ENCODE measurements at places on chromosomes 7 and 10.

GRCh38 chr7:158448430-158449100 is 139.1 kb downstream of the PTPRN2 start:
- no peak for DNase-seq

DNA sequence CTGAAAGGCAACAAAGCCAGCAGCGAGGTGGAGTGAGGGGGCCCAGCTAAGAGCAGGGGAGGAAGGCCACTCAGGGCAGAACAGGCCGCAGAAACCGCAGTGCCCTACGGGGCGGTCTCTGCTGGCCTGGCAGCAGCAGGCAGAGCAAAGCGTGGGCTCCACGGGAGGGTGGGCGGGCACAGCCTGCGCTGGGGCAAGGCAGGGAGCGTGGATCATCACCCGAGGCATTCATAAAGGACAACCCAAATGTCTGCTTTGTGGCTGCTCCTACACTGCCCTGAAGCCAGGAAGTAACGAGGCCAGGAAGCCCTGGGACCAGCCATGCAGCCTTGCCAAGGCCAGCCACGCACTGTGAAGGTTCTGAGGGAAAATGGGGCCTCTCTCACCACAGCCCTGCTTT is 127.5 kb downstream of the MAD1L1 start:
- DNase-seq: no peak

- DNase-seq: no peak
Observed at GRCh38 chr7:22432203-22432718, 67.7 kb downstream of the STEAP1B start.

DNA sequence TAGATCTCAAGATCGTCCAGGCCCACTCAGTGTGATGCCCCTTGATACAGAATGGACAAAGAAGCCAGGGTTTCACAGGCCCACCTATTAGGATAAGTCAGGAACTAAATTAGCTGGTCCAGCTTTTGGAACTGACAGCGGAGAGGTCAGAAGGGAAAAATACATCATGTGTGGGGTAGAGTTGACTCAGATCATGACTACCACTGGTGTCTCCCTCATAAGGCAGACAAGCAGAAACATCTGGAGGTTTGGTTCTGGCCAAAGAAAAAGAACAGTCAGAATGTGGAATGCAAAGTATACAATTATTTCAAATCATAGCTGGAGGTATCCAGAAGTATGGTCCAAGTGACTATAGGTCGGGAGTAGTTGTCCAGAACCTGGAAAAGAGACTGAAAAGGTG is 621.1 kb upstream of the CELF2 start:
- DNase-seq: no peak

- DNase-seq: no peak
Observed at GRCh38 chr7:79786187-79786586, 332.7 kb upstream of the MAGI2 start.

DNA sequence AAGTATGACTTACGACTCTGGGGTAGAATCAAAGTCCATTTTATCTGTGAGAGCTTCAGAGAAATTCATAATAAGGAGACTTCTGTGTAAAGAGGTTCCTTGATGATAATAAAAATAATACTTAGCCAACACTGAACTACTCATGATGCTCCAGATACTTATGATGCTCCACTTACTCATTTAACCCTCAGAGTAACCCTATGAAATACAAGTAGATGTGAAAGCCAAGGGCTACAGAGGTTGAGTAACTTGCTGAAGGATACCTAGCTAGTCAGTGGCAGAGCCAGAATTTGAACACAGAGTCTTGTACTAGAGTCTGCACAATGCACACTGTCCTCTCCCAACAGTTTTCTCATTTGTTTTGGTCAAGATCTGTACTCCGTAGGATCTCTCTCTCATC is 89.5 kb downstream of the HECW1 start:
- no peak for DNase-seq

GRCh38 chr7:74263399-74264120 is 9.4 kb upstream of the RFC2 start:
- no peak for DNase-seq

DNA sequence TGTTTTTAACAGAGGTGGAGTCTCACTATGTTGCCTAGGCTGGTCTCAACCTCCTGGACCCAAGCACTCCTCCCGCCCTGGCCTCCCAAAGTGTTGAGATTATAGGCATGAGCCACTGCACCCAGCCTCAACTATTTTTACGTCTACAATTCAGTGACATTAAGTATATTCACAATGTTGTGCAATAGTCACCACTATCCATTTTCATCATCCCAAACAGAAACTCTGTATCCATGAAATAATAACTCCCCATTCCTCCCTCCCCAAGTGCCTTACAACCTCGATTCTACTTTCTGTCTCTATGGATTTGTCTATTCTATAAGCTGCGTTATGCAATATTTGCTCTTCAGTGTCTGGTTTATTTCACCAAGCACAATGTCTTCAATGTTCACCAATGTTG is 20.3 kb upstream of the ZNRF2 start:
- no peak for DNase-seq

DNA sequence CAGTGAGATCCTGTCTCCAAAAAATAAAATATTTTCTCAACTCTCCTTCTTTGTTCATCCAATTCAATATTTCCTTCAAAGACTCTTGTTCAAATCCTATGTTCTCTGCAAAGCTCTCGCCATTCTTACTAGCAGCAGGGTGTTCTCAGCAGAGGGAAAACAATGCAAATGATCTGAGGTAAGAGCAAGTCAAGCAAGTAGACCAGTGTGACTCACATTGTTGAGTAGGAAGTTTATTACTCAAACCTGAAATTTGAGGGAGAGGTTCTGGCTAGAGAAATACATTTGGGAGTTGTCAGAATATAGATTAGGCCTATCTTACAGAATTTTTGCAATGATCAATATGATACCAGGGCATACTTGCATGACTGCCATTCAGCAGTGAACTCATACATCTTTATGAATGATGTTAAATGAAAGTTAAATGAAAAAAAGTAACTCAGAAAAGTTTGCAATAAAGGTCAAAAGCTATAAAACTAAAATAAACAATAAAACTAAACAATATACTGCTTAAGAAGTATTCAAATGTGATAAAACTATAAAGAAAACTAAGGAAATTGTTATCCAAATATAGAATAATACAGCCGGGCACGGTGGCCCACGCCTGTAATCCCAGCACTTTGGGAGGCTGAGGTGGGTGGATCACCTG is 5.8 kb downstream of the IDE start:
- no peak for DNase-seq

GRCh38 chr7:142647749-142648148 is 101.5 kb upstream of the PRSS1 start:
- DNase-seq: no peak

DNA sequence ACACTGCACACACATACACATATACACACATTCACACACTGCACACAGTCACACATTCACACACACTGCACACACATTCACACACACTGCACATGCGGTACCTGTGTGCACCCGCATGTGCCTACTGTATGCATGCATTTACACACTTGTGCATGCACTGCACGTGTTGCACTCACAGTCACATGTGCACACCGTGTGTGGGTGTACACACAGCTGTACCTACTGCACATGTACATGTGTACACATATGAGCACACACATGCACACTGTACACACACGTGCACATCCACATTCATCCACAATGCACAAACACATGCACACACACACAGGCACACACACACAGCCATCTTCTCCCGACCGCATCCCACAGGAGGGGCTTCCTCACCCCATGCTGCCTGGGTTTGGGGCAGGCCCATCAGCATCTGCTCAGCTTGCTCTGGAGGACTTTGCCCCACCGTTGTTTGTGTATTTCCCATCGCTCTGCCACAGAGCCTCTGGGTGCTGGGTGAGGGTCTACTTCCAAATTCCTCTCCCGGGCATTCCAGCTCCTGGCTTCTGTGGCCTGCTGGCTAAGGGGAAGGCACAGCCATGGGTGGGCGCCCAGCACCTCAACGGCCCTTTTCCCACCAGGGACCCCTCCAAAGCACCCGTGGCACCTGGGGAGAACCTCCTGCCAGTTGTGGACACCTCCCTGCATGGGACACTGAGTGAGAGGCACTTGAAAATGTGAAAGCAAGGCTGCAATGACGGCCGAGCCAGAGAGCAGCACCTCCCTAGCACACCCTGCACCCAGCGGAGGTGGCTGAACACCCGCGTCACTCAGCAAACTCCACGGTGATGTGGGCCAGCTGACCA is 324.3 kb downstream of the PTPRN2 start:
- DNase-seq: no peak

GRCh38 chr7:148912758-148913541 is 28.9 kb upstream of the EZH2 start:
- DNase-seq: peak; percentile 41

DNA sequence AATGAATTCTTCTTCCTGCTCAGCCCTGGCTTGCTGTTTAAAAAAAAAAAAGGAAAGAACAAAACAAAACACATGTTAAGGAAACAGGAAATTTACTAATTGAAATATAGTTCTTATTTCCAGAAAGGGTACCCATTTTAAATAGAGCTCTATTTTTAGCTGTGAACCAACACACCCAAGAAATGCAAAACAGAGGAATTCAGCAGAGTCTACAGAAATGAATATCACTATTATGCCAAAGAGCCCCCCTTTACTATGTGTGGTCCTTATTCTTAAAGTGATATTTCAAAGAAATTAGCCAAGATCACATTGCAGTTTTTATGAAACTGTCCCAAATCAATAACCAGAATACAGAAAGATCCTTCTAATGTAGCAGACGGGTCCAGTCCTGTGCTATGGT is 53.7 kb downstream of the CCDC6 start:
- no peak for DNase-seq

GRCh38 chr7:83655951-83656556 is 7.1 kb upstream of the SEMA3E start:
- no peak for DNase-seq

GRCh38 chr7:155377071-155377837 is 79.6 kb downstream of the INSIG1 start:
- no peak for DNase-seq

DNA sequence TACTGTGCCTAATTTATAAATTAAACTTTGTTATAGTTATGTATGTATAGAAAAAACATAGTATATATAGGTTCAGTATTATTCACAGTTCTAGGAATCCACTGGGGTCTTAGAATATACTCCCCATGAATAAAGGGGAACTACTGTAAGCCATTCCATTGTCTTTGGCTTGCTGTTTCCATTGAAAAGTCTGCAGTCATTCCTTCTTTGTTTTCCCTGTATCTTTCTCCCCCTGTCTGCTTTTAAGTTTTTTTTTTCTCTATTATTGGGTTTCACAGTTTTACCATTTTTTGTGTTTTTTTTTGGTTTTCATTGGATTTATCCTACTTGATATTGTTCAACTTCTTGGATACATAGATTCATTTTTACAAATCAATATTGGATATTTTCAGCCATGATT is 6.7 kb upstream of the PNLIP start:
- DNase-seq: no peak

- DNase-seq: no peak
Observed at GRCh38 chr10:12332572-12333379, 16.6 kb upstream of the CAMK1D start.

DNA sequence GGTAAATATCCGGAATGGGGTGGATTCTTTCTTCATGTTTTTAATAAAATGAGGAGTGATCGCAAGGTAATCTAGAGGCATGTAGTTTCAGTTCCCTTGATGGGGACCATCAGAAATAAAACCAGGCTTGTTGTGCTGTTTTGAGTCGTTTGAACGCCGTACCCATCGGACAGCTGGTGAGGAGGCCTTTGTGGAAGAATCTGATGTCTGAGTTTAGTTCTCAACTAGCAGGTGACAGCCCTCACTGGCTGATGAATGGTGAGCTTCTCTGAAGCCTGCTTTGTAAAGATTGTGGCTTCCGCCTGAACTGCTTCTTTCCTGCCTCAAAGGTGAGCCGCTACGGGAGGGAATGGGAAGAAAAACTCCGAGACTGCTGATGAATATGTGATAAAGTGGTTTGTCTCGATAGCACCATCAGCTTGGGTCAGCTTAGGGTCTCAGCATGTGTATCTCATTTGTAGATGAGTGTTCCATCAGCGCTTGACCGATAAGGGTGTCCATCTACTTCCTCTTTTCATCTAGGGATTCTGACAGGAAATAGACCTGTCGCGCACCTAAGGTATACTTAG is 977 bp downstream of the TMEM248 start:
- DNase-seq: peak; percentile 43

GRCh38 chr7:127411176-127411575 is 18.7 kb upstream of the ZNF800 start:
- no peak for DNase-seq

DNA sequence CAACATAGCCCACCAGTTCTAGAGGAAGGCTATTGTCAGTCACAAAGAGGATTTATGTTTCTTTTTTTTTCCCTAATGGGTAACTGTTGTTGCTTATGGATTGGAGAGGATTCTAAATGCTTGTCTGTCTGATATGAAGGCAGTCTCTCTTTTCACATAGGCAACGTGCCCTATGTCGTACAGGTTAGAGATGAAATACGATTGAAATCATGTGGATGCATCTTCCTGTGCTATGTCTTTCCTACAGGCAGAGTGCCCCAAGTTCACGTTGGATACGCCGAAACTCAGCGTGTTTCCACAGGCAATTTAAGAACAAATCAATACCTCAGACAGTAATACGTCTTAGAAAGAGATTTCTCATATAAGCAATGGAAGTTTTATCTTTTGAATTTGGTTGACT is 93.8 kb downstream of the CELF2 start:
- DNase-seq: no peak

GRCh38 chr7:142792593-142792992 is 21.8 kb downstream of the PRSS2 start:
- no peak for DNase-seq

DNA sequence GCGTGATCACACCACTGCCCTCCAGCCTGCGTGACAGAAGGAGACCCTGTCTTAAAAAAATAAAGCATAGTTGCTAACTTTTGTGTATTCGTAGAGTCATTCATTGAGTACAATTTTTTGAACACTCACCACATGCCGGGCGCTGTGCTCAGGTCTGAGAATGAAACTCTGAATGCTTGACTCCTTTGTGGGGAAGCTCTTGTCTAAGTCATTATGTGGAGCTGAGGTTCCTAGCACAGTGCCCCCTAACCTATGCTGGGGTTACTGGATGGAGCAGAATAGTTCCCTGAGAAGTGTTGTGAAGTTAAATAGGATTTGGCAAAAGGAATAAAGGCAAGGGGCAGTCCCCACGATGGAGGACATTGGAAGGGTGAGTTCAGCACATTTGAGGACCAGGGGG is 123.3 kb downstream of the CELF2 start:
- DNase-seq: no peak

DNA sequence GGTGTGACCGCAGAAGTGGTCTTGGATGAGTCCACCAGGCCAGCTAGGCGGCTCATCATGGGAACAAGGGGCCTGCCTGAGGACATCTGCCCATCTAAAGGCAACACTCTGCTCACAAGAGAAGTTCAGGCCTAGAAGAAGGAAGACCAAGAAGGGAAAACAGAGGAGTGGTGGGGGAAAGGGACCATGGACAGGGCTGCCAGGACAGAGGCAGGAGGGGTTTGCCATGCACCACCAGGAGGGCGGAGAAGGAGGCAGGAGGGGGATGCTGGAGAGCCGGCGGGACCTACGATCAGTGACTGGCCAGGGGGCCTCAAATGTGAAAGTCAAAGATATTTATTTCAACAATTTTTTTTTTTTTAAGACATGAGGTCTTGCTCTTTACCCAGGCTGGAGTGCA is 33.1 kb downstream of the GAD2 start:
- DNase-seq: no peak

- DNase-seq: no peak
Observed at GRCh38 chr10:51235865-51236264, 161.6 kb downstream of the PRKG1 start.

- DNase-seq: peak; percentile 50
Observed at GRCh38 chr10:62980687-62981086, 152.4 kb upstream of the NRBF2 start.
